ENCODE measurements at places on chromosomes 4 and X.

DNA sequence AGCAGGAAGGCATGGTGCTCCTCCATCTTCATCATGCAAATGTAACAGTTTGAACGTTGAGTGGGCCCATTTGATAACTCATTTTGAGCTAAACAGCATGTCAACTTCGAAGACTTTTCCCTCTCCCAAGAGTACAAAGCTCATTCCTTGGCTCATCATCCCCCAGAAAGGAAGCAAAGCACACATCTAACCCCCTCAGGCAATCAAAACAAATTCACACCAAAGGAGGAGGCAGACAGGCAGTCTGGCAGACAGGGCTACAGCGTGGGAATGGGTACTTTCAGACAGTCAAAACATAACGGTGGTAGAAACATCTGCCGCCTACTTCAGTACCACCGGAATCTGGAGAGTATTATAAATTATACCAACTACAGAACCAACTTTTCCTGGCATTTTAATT is 81.7 kb downstream of the PCDH19 start:
- no peak for ATAC-seq

GRCh38 chrX:25427873-25428555 is 412.2 kb upstream of the ARX start:
- no peak for ATAC-seq

- no peak for ATAC-seq
Measured at GRCh38 chrX:111823128-111823527, 52.9 kb upstream of the TRPC5OS start.

- no peak for ATAC-seq
Measured at GRCh38 chr4:142420311-142421095, 425.6 kb downstream of the INPP4B start.

DNA sequence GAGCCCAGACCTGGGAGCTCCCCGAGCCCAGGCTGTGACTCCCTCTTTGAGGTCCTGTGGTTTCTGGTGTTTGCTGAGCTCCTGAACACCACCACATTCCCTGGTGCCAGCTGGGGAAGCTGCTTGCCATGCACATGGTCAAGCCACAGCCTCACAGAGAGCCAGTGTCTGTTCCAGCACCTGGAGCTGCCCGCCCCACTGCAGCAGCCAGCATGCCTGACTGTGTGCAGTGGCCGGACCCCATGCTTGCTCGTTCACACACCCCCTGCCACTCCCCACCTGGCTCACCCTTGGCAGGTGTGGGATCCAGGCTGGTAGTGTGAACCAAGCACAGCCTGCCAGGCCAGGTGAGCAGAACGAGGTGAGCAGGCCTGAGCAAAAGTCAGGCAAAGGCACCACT is 95.6 kb upstream of the FAM9C start:
- no peak for ATAC-seq

GRCh38 chr4:4599481-4600275 is 57.8 kb upstream of the STX18 start:
- ATAC-seq = no peak

All from activated CD4-positive, CD25-positive, alpha-beta regulatory T cell treated with anti-CD3 and anti-CD28 coated beads, Interleukin-2, amount 50 U/mL, for 24 hours (primary cell).